ENCODE measurements at places on chromosomes 13 and 19.
A peak's percentile ranks its signal among the peaks of the same experiment; 100 is the strongest.

DNA sequence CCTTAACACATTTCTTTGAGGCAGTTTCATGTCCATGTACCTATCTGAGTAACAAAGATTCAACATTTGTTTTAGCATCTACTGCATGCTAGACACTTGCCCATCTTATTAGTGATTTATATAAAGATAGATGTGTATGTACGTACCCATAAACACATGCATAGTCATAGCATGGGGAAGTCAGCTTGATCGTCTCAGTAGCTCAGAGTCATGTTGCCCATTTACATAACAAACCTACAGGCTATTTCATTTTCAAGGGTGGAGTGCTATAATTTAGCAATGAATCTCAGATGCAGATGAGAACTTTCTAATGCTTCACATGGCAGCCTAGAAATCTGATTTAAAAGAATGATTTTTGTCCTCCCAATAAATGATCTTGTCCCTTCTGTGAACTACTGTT is 23.5 kb downstream of the FLT1 start:
- no peak for DNase-seq
- H3K4me3 ChIP-seq = no peak overlapping the region
- H3K27me3 ChIP-seq = peaks cover 15% of the 10 kb centered on the region
- H3K4me1 ChIP-seq = peaks cover 2% of the 10 kb centered on the region

DNA sequence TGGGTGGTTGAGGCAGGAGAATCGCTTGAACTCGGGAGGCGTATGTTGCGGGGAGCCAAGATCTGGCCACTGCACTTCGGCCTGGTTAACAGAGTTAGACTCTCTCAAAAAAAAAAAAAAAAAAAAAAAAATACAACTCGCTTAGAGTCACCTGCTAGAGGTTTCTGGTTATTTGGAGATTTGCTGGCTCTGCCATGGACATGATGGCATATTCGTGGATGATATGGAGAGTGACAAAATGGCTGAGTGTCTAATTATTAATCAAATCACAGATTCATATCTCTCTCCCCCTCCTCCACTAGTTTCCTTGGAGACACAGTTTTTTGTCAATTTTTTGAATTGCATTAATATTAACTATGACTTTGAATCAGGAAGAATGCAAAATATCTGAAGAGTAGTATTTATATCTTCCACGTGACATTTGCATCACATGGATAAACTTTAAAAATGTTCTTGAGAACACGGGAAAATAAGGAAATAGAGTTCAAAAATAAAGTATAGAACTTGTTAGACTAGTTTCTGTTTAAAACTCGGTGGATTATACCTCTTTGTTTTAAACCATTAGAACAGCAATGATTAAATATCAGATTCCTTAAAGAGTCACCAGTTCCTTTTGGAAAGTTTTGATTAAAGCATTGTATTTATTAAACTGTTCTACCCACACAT is 47.8 kb downstream of the KLF5 start:
- H3K4me3 ChIP-seq = no peak overlapping the region
- no peak for DNase-seq
- peaks cover 13% of the 10 kb centered on the region for H3K27me3 ChIP-seq
- H3K4me1 ChIP-seq = no peaks in the 10 kb centered on the region
- no peak overlapping the region for H3K27ac ChIP-seq
- H3K36me3 ChIP-seq = no peaks in the 10 kb centered on the region

- H3K4me1 ChIP-seq = peaks cover 2% of the 10 kb centered on the region
- H3K27me3 ChIP-seq = no peaks in the 10 kb centered on the region
- H3K27ac ChIP-seq = no peak overlapping the region
- no peak overlapping the region for H3K4me3 ChIP-seq
- no peak for DNase-seq
- H3K36me3 ChIP-seq = no peaks in the 10 kb centered on the region
These were observed 33.5 kb upstream of the SIN3B start for GRCh38 chr19:16795731-16796130.

DNA sequence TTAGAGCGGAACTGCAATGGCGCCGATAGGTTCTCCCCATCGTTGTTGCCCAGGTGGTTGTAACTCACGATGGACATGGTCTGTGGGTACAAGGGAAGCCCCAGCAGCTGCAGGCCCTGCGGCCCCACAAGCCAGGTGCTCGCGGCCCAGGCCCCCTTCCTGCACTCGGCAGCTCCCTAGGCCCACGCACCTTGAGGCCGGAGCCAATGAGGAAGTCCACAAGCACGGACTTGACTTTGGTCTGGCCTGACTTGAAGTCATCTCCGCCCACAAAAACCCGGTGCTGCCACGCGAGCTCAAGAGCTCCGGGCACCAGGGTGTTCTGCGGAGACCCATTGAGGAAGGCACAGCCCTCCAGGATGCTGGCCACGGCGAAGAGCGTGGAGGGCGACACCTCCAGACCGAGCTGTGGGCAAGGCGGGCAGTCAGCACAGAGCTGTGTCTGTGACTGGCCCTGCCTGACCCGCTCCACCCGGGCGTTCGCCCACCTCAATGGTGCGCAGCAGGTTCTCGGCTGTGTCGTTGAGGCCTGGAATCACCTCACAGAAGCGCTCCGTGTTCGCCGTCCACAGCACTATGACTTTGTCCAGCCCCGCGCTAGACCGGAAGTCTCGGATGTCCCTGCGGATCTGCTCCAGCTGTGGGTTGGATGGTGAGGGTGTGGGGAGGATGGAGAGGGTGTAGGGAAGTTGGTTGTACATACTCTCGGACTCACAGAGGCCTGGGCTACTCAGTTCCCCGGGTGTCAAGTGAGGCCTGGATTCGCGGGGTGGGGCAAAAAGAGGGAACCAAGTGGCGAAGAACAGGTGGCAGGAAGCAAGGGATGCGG is 1.9 kb downstream of the ISYNA1 start:
- H3K4me1 ChIP-seq = peaks cover 17% of the 10 kb centered on the region
- DNase-seq = no peak
- peak overlapping the region; percentile 79 for H3K4me3 ChIP-seq
- H3K27ac ChIP-seq = no peak overlapping the region
- H3K36me3 ChIP-seq = no peaks in the 10 kb centered on the region

DNA sequence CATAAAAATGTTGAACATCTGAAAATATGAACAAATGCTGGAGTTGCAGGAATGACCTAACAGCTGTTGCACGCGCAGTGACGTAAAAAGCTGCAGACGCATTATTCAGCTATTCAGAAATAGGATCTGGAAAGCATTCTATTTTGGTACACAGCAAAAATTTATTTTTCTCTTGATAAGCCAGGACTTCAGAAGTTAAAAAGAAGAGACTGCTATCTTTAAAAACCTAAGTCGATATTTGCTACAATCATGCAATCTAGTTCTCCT is 36.9 kb upstream of the STARD13 start:
- H3K4me3 ChIP-seq = no peak overlapping the region
- no peaks in the 10 kb centered on the region for H3K4me1 ChIP-seq
- peaks cover 4% of the 10 kb centered on the region for H3K27me3 ChIP-seq
- H3K27ac ChIP-seq = no peak overlapping the region
- no peaks in the 10 kb centered on the region for H3K36me3 ChIP-seq

- H3K4me1 ChIP-seq = peaks cover 15% of the 10 kb centered on the region
- no peak for DNase-seq
- H3K27me3 ChIP-seq = no peaks in the 10 kb centered on the region
- no peaks in the 10 kb centered on the region for H3K36me3 ChIP-seq
- H3K27ac ChIP-seq = no peak overlapping the region
- H3K4me3 ChIP-seq = no peak overlapping the region
These were observed 57.9 kb downstream of the KDM4B start for GRCh38 chr19:5026706-5027273.

DNA sequence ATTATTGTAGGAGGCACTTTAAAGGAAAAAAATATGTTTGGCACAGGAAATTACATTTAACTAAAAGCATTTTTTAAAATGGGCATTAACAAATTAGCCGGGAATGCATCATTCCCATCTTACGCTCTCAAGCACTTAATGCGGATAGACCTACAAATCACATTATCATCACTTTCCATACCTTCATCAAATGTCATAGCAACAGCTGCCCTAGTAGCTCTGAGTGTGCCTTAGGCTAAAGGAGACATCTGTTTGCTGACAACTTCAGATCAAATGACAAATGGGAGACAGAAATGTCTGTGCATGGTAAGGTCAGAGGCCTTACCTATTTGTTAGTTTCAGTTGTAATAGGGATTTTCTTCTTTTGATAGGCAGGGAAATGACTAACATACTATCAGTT is 773.2 kb upstream of the SLC10A2 start:
- no peak for DNase-seq
- no peaks in the 10 kb centered on the region for H3K27me3 ChIP-seq
- no peak overlapping the region for H3K4me3 ChIP-seq
- H3K36me3 ChIP-seq = no peaks in the 10 kb centered on the region
- no peak overlapping the region for H3K27ac ChIP-seq
- H3K4me1 ChIP-seq = no peaks in the 10 kb centered on the region

DNA sequence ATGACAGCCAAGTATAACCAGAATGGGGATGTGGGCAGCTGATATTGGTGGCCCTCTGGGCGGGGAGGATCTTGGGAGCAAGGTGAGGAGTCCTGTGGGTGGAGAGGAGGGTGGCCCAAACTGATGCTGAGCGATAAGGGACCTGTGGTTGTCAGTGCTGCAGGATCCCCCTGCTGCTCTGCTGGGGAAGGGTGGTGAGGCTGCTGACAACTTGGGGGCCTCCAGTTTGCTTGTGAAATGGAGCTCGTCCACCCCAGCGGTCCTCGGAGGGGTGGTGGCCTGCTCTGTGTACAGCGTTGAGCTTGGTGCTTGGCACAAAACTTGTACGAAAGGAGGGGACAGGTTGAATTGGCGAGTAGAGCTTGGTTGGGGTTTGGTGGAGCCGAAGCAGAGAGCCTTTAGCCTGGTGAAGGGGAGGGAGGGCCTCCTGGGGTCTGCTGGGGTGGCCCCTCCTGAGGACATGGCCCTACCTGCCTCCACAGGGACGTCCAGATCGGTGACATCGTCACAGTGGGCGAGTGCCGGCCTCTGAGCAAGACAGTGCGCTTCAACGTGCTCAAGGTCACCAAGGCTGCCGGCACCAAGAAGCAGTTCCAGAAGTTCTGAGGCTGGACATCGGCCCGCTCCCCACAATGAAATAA is 2.9 kb downstream of the RPS11 start:
- DNase-seq = no peak
- peak overlapping the region; percentile 100 for H3K4me3 ChIP-seq
- H3K4me1 ChIP-seq = peaks cover 42% of the 10 kb centered on the region
- no peaks in the 10 kb centered on the region for H3K27me3 ChIP-seq
- H3K27ac ChIP-seq = peak overlapping the region; percentile 99

DNA sequence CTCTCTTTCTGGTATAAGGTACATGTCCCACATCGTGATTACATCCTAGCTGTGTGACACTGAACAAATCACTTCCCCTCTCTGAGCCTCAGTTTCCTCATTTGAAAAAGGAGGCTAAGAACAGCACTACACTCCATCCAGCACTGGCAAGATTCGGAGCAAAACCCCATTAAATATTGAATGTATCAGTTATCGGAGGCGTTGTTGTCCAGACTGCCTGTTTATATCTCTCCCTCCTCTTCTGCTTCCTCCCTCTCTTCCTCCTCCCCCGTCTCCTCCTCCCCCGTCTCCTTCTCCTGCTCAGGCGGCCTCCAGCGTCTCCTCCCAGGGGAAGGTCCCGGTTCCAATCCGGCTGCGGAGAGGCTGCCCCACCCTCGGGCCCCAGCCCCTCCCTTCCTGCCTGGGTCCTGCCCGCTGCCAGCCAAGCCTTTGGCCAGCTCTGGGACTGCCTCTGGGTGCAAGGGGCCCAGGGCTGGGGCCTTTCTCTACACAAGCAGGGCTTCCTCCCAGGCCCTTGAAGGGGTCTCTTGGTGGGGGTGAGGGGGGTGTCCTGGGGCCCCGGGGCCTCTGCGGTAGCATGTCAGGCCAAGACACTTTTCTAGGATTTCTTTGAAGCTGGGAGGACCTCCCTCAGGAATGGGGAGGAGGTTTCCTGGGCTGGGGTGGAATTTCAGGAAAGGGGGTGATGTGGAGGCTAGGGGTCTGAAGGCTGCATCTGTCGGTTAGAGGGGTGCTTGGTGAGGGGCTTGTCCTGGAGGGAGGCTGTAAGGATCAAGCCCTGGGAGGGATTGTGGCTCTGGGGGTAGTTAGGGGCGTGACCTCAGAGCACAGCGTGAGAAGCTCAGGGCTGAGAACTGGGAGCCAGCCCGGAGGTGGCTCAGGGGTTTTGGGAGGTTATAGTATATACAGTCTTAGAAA is 1.9 kb downstream of the RRAS start:
- peak overlapping the region; percentile 98 for H3K27ac ChIP-seq
- no peaks in the 10 kb centered on the region for H3K27me3 ChIP-seq
- H3K36me3 ChIP-seq = no peaks in the 10 kb centered on the region
- peaks cover 40% of the 10 kb centered on the region for H3K4me1 ChIP-seq
- DNase-seq = no peak

DNA sequence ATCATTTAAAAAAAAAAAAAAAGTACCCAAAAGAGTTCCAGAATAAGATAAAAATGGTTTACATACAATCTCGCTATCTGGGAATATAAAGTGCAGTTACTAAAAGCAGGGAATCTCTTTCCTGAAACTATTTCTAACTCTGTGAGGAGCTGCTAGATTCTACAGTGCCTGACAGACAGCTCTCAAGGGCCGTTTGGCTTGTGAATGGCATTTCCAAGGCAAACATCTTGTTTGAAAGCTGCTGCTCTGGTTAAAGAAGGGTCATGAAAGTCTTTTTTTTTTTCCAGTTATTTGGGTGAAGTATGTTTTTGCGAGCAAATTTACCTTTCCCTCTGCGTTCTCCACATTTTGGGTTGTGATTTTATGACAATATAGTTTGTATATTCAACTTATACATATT is 29.0 kb upstream of the CEACAM21 start:
- H3K36me3 ChIP-seq = peaks cover 13% of the 10 kb centered on the region
- H3K4me1 ChIP-seq = peaks cover 56% of the 10 kb centered on the region
- peak overlapping the region; percentile 99 for H3K27ac ChIP-seq
- no peaks in the 10 kb centered on the region for H3K27me3 ChIP-seq
- DNase-seq = no peak
- peak overlapping the region; percentile 95 for H3K4me3 ChIP-seq

Measured in T-helper 17 cell (primary cell).